ENCODE measurements at places on chromosomes 7 and 10.

DNA sequence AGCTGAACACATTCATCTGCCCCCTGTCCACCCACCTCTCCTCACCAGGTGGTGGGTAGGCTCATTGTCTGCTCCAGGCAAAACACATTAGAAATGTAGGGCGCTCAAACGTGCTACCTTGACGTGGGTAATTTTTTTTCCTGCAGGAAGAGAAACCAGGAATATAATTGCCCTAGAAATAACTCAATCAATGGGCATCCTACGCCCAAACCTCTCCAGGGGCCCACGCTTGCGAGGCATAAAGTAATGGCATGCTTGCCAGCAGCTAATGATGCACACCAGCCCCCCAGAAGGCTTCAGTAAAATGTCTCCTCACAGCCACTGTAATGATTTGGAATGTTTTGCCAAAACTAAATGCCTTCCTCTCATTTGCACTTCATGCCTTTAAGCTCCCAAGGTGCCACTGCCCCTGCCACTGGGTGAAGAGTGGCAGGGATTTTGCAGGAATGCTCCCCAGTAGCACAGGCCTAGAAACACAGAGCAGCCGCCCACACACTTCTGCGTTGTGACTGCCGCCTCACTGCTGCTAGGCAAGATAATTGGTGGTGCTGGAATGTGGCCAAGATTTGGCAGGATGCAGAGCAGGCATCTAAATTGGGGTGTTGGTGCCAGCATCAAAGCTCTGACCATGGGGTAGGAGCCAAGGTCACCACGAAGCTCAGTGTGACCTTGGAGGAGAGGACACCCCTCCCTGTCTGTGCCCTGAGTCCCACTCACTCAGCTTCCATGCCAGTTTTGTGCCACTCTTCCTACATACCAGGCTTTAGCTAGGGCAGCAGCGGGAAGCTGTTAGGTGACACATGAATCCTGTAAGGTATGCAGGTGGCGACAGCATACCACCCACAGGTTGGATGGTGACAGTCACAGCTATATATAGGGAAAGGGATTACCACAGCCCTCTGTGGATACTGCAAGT lies 48.7 kb upstream of the PPP1R3C start:
- DNase-seq, result no peak

DNA sequence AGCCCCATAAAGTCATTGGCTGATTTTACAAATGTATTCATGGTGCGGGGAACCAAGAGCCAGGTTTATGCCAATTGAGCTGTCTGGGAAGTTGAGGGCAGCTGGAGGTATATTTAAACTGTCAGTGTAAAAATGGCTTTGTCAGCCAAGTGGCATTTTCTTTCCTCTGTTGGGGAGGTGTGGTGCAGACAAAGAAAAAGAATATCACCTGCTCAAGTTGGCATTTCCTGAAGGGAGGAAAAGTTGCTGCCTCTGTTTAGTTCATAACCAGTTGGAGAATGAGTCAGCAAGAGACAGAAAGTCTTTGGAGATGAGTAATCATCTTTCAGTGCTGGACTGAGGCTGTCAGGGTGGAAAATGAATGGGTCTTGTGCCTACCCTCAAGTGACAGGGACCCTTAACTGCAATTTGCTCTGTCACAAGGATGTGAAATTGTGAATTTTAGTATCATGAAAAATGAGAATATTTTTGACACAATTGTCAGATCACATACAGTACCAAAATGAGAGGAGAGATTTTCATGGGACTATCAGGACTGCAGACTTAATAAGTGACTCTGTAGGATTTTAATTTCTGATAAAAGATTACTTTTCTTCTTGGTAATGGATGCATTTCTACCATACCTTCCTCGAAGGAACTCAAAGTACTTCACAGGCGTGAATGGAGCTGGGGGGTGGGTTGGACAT lies 137.3 kb downstream of the ANLN start:
- DNase-seq, result no peak

- DNase-seq, result no peak
Observed at GRCh38 chr7:99899830-99900519, 19.4 kb downstream of the TRIM4 start.

- DNase-seq, result no peak
Observed at GRCh38 chr10:43239756-43240155, 27.1 kb downstream of the RASGEF1A start.

GRCh38 chr10:101773923-101774588 lies 1.9 kb downstream of the FGF8 start:
- DNase-seq, result no peak

GRCh38 chr10:101114646-101115045 lies 16.5 kb upstream of the TLX1 start:
- DNase-seq, result no peak

DNA sequence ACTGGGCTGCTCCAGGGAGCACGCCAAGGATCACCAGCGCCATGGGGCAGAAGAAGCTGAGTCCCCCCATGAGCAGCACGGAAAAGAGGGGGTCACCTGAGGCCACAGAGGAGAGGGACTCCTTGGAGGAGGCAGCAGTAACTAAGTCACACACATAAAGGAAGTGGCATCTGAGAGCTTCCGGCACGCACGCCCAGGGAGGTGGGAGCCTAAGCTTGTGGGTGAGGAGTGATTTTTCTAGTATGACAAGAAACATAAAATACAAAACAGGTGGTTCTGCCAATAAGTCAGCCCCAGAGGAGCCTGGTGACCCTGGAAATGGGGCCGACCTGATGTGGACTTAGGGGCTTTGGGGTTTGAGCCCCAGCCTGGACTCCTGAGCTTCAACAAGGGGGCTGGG lies 60.8 kb downstream of the CARD11 start:
- DNase-seq, result no peak

DNA sequence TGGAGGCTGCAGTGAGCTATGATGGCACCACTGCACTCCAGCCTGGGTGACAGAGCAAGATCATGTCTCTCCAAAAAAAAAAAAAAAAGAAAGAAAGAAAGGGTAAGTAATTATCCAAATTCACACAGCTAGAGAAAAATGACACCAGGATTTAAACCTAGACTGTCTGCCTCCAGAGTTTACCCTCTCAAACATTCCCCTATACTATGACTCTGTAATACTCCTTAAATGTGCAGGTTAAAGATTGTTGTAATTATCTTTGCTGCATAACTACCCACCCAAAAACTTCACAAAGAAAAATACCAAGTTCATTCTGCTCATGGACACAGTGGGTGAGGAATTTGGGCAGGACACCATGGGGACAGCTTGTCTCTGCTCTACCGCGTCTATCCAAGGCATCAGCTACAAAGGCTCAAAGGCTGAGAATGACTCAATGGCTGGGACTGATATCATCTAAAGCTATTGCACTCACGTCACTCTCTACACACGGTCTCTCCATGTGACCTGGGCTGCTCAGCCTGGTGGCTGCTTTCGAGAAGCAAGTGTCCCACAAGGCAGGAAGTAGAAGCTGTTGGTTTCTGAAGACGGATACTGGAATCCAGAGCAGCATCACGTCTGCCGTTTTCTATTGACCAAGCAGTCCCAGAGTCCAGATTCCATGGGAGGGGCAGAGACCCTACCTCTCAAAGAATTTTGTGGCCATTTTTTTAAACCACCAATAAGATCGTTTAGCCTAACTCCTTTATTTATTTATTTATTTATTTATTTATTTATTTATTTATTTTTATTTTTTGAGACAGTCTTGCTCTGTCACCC lies 185.7 kb upstream of the AUTS2 start:
- peak; percentile 40 for DNase-seq

DNA sequence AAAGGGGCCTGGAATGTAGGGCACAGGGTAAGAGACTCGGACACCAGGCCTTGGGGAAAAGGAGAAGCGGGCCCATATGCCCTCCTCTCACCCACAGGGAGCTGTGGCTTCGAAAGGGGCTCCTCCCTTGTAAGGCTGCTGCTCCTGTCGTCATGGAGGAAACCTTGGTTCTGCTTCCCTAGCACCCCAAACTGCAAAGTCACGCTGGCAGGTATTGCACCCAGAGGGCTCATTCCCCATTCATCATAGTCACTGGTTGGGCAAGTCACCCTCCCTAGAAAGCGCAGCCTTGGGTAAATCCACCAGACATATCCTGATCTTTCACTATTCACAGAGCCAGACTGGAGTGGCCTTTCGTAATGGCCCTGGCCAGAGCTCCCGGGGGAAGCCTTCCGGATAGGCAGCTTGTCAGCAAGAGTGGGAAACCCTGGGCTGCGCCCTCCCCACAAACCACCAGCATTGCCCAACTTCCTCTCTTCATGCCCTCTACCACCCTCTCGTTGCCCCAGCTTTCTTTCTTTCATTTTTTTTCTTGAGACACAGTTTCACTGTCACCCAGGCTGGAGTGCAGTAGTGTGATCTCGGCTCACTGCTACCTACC lies 121.0 kb downstream of the HIP1 start:
- DNase-seq, result no peak

- DNase-seq, result no peak
Observed at GRCh38 chr7:112669306-112669705, 120.9 kb downstream of the TMEM168 start.

GRCh38 chr7:83649701-83650100 lies 762 bp upstream of the SEMA3E start:
- no peak for DNase-seq

GRCh38 chr10:127013211-127013656 lies 108.0 kb downstream of the DOCK1 start:
- DNase-seq, result no peak

DNA sequence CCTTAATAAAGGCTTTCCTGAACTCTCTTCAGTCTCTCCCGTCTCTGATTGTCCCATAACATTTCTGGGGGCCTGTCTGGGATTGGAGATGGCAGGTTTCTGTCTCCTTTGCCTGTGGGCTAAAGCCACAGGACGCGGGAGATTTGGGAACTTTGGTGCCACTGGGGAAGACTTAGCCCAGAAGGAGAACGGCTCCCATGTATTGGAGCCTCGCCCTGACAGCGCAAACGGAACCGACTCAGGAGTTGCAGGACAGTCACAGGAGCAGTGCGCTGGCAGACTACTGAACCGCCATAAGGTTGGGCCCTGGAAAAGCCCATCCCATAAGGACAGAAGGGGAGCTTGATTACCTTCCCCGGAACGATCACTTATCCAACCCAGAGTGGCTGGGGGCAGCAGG lies 7.1 kb upstream of the ZNF33B start:
- DNase-seq, result no peak

DNA sequence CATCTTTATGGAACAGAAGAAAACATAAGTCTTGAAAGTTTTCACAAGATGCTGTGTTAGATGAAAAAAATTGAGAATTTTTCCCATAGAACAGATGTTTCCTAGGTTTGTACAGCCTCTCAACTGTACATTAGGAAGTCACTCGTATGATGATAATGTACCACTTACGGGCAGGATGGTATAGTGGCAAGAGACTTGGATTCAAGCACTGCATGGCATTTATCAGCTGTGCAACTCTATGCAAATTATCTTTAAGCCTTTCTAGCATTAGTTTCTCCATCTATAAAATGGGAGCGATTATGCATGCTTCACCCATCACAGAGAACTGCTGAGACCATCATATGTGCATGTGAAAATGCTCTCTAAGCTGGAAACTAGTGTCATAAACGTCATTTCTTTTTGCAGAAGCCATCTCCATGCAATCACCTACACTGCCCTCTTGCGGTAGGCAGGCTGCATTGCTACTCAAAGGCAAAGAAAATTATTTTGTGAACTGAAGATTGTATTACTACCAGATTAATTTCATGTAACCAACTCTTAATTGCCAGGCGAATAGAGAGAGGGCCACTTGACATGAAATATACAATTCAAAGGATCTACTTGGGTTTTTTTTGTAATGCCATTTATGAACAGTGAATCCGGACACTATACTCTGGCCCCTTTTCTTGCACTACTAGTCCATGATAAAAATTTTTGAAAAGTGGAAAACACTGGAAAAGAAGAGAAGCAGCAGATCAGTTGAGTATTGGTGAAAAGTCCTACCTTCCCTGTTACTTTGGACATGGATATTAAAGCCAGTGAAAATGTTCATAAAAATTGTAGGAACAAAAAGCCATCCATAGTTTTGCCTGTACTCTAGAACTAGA lies 102.3 kb downstream of the JAZF1 start:
- peak; percentile 26 for DNase-seq

DNA sequence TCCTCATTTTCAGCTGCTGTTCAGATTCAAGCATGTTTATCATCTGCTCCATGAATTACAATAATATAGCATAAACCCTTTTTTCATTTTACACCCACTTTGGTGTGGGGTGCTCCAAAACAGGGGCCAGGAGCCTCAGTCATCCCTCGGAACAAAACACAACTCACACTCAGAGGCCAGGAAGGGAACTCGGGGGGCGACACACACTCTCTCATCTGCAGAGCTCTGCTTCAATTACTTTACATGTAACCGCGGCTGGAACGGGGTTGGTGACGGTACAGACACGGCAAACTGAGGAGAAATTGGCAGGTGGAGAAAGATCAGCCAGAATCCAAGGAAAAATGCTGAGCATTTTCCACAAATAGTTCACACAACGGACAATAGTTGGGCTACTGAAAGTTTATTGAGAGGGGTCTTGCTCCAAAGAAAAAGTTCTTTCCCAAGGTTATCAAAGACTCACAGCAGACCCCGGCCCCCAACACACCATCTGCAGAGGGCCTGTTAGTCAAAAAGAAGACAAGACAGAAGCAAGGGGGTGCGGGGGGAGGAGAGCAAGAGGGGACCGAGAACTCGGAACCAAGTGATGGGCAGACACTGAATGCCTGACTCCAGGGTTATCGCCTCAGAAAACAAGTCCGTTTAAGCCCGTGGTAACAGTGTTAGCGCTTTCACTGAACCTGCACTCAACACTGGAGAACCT lies 20.5 kb downstream of the DIP2C start:
- DNase-seq, result no peak

DNA sequence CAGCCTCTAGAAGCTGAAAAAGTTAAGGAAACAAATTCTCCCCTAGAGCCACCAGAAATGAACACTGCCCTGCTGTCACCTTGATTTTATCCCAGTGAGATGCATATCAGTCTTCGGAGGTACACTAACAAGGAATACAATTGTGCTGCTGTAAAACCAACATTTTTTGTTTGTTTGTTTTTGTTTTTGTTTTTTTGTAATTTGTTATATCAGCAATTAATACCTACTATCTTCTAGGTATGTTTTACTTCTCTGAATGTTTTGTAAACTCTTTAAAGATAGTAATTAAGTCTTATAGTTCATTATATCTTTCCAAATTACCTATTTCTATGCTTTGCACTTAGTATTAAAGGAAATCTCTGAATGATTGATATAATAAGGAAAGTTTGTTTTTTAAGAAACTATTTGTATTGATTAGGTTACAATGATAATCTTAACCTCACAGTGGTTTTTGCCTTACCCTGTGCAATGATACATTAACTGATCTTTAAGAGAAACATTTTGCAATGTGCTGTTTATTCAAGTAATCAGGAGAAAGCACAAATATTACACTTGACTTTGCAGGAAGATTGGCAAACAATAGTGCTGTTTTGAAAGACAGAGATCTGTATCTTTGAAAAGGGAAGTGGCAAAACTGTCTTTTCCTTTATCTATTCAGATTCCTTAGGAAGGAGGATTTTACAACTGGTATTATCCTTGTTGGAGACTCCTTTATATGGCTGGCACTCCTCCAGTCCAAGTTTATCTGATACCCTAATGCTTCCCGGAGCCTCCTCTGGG lies 11.3 kb upstream of the HGF start:
- DNase-seq, result no peak

DNA sequence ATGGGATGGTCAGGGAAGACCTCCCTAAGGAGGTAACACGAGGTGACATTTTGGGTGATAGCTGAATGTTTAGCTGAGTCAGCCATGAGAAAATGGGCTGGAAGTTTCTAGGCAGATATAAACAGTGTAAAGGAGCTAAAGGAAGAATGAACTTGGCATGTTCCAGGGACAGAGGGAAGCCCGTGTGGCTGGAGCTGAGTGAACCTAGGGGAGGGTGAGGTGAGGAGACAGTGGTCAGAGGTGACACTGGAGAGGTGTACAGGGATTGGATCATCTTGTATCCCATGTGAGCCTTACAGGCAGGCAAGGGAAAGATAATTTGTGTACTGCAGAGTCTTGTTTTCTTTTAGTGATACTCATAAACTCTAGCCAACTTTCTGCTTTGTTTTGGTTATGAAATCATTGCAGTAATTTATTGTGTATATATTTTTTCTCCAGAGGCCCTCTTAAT lies 1.8 kb downstream of the STARD3NL start:
- DNase-seq, result no peak

All from HuH-7 (cell line).